ENCODE measurements at places on chromosomes 7 and 10.

DNA sequence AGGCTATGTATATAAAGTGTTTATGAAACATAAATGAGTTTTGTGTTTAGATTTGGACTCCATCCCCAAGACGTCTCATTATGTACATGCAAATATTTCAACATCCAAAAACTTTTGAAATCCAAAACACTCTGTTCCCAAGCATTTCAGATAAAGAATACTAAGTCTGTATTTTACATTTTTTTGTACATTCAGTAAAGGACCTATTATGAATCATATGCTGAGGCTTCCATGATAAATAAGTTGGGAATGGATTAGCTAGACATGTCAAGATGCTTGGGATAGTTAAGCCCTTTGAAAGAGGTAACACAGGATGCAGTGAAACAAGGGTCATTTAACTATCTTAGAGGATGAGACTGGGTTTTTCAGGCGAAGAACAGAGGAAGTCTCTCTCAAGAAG lies 262.9 kb downstream of the SNX13 start:
- no peak for DNase-seq

- no peak for DNase-seq
These were observed 252.6 kb upstream of the SMIM30 start for GRCh38 chr7:113370910-113371309.

DNA sequence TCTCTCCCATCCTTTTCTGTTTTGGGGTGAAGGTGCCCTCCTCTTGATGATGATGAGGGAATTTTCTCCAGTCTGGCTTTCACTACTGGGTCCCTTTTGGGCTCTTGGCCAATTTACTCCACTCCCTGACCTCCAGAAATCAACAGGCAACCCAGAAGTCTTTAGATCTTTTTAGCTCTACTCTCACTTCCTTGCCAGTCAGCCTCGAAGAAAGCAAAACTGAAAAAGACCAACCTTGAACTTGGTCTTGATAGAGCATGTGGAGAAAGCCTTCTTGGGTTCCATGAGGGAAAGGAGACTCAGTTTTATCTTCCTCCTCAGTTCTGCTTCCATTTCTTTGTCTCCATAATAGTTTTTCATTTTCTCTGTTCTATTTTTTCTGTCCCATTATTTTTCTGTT lies 91.4 kb upstream of the NPVF start:
- no peak for DNase-seq

- DNase-seq, result no peak
These were observed 29.2 kb downstream of the COA1 start for GRCh38 chr7:43700059-43700501.
